ENCODE measurements at places on chromosomes 5 and 9.

GRCh38 chr9:22682536-22682935 lies 235.9 kb downstream of the DMRTA1 start:
- no peak for DNase-seq

- no peak for DNase-seq
Observed at GRCh38 chr9:134556531-134557068, 85.0 kb upstream of the COL5A1 start.

DNA sequence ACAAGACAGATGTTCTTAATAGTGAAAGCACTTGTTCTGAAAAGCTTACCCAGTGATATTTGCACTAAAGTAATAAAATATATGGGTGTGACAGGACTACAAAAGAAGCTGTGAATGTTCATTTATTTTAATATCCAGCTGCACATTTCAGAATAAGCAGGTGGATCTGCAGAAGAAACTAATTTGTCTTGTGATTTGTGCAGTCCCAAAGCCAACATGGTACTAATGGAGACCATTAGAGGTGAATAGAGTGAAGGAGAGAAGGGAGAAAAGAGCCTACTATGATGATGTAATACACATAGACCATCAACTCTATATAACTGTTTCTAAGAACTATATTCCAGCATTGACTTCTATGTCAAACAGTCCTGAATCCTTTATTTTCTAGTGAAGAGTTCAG lies 362.8 kb downstream of the ISL1 start:
- DNase-seq: no peak

DNA sequence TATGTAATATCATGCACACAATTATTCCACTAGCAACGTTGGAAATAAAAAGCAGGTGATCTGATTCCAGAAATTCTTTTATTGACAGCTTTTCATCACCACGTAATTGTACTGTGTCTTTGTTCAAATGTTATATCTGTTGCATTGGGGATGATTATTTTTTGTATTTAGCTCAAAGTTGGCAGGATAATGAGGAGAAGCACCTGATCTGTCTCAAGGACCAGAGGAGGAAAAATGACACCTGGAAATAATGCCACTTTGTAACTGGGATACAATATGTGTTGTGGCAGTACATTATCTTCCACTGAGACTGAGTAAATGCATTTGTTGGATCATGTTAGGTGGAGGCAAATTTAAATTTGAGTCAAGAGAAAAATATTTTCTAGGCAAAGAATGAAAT lies 1298.8 kb upstream of the CDH6 start:
- DNase-seq: no peak

GRCh38 chr5:128826275-128826674 lies 139.0 kb upstream of the SLC27A6 start:
- no peak for DNase-seq

DNA sequence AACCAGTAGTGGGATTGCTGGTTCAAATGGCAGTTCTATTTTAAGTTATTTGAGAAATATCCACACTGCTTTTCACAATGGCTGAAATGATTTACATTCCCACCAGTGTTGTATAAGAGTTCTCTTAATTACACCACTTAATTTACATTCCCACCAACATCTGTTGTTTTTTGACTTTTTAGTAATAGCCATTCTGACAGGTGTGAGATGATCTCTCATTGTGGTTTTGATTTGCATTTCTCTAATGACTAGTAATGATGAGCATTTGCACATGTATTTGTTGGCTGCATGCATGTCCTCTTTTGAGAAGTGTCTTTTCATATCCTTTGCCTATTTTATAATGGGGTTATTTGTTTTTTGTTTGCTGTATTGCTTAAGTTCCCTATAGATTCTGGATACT lies 688.3 kb downstream of the PRR16 start:
- DNase-seq: peak; percentile 72

Measured in NAMALWA (cell line).